ENCODE measurements at places on chromosomes 2 and 18.

DNA sequence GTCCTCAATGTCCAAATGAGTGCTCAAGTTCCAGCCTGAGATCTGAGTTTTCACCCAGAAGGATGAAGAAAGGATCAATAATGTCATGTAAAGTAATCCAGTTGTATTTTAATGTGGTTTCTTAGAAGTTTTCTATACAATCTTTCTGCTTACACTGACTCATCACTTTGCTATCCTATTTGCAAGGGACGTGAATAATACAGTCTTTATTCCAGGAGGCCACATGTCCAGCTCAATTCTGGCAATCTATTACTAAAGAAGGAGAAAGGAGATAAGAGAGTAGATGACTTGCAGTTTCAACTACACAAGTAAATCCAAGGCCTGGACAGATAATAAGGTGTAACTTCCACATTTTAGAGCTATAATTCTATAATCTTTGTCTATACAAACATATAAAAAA, 601.1 kb upstream of the SETBP1 start:
- DNase-seq, result peak; percentile 78

DNA sequence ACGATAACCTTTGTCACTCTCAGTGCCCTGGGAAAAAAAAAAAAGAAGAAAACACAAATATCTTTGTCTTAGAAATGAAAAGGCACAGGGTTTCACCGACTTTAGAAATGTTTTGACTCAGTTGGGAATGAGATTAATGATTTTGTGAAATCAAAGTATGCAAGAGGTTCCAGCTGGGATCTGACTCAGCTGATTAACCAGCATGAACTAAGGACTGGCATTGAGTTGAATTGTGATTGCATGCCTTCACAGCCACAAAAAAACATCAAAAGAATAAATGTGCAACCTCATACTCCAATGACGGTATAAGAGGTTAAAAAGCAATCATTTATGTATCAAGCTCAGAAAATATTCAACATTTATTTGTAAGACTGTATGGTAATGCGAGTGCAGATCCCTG, 566.6 kb upstream of the DSEL start:
- DNase-seq, result peak; percentile 5

DNA sequence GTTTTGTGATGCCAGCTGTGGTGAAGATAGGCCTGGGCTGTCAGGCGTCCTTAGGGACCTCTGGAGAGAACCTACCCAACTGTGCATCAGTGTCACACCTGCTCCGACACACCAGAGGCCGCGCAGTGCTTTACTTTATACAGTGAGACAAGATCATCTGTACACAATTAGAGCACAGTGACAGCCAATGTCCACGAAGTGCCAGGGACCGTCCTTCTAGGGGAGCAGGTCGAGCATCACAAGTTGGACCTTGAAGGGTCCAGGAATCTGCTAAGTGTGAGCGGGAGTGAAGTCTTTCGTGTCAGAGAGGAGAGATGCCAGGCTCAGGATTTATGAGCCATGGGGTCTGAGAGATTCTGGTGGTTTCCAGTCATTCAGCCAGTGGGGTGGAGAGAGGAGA, 104.2 kb downstream of the TMEM18 start:
- no peak for DNase-seq

- no peak for DNase-seq
Observed at GRCh38 chr18:45251236-45251635, 364.0 kb upstream of the SLC14A2 start.

GRCh38 chr2:237538001-237538720, 28.2 kb upstream of the PRLH start:
- DNase-seq, result no peak

- no peak for DNase-seq
Observed at GRCh38 chr2:191241418-191241817, 3.8 kb upstream of the MYO1B start.

- DNase-seq, result no peak
Observed at GRCh38 chr18:35842536-35842935, 129.9 kb upstream of the RMP24 start.

DNA sequence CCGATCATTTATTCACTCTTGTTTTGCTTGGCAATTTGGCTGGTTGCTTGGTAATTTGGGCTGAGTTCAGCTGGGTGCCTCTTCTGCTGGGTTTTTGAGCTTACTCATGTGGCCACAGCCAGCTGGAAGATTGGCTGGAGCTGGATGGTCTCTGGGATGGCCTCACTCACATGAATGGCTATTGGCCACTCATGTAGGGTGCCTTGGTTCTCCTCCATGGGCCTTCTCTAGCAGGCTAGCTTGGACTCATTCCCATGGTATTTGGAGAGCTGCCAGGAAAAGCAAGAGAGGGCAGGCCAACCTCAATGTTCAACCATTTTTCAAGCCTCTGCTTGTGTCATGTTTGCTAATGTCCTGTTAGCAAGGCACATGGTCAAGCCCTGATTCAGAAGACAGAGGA, 16.9 kb downstream of the ZAP70 start:
- peak; percentile 87 for DNase-seq

DNA sequence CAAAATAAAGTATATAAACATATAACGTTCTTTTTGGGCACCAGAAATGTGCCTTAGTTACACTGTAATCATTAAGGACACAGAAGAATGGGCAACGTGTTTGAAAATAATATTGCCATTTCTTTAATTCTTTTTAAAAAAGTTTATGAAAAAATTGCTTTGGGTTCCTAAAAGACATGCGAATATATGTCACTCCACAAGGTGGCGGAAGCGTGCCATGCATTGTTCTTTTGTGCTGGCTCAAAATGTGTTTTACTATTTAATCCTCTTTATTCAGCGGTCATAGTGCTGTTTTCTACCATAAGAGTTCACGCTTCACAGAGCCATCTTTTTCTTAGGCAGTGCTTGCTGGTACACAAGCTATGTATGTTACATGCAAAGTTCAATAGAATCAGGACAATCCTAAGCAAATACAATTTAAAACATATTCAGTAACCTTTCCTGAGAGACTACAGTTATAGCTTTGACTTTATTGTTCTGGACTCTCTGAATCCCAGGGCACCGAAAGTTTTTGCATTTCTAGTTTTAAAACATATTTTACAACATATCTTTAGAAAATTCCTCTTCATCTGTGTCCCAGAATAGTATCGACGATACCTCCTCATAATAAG, 147.8 kb upstream of the ERBB4 start:
- peak; percentile 68 for DNase-seq

GRCh38 chr2:132617989-132618388, 52.0 kb downstream of the LYPD1 start:
- no peak for DNase-seq

DNA sequence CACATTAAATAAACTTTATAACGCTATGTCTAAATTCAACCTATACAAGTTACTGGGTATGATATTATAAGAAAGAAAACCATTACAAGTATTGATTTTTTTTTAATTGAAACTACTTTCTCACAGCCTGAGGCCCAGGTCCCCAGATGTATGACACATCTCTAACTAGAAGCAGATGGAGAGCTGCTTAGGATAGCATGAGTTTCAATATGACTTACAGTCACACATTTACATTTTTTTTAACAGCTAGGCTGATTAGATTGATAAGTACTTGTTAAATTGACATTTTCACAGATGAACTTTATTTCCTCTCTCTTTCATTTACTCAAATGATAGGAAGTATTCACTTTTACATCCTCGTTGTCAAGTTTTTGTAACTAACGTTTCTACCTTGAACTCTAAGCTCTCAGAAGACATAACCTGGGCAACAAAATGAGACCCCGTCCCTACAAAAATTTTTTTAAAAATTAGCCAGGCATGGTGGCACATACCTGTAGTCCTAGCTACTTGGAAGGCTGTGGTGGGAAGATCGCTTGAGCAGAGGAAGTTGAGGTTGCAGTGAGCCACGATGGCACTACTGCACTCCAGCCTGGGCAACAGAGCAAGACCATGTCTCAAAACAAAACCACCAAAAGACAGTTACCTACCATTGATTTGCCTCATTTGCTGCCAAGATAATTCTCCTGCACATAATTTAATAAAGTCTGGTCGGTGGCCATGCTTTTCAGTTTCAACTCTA, 52.4 kb downstream of the STK39 start:
- DNase-seq, result no peak

DNA sequence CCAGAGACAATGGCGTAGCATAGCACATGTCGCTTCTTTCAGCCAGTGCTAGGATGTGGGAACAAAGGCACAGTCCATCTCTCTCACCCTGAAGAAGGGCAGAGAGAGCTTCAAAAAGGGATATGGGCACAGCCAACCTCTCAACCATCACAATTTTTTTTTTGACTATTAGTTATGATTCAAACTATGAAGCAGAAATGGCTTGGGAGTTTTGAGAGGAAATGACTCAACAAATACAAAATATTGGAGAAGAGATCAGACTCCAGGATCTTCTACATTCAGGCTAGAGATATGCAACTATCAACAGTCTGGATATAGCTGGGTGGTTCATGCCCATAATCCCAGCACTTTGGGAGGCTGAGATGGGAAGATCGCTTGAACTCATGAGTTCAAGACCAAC, 109.1 kb downstream of the MCFD2 start:
- DNase-seq, result no peak

DNA sequence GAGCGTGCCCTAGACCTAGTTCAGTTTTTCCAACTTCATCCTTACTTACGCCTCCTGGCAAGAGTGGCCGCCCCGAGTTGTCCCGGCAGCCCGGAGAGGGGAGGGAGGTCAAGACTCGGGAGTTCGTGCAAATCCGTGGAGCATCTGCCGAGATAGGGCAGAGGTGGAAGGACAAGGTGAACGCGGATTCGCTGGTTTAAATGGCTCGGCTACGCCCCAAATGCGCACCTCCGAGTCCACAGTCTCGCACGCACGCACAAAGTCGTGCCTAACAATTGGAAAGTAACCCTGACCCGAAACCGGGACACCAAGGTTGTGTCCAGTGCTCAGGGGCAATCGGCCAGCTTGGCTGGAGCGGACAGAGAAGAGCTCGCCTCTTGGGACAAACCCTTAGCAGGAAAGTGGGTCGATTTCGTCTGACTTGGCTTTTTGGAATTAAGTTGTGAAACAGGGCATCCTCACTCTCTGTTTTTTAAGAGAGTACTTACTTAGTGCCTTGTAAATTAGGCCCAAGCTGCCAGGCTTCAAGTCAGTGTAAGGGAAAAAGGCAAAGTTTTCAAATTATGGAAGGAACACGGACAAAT, 726 bp upstream of the SS18 start:
- peak; percentile 83 for DNase-seq

DNA sequence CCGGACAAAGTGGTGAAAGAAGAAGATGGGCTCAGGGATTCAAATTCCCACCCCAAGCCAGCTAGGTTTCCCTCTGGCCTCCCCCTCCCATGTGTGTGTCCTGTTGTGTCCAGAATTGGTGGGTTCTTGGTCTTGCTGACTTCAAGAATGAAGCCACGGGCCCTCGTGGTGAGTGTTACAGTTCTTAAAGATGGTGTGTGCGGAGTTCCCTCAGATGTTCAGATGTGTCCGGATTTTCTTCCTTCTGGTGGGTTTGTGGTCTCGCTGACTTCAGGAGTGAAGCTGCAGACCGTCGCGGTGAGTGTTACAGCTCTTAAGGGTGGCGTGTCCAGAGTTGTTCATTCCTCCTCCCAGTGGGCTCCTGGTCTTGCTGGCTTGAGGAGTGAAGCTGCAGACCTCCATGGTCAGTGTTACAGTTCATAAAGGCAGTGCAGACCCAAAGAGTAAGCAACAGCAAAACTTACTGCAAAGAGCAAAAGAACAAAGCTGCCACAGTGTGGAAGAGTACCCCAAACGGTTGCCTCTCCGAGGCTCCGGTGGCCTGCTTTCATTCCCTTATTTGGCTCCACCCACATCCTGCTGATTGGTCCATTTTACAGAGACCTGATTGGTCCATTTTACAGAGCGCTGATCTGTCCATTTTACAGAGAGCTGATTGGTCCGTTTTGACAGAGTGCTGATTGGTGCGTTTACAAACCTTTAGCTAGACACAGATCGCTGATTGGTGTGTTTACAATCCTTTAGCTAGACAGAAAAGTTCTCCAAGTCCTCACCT, 37.7 kb upstream of the KLF11 start:
- no peak for DNase-seq

- DNase-seq, result no peak
Observed at GRCh38 chr18:59623456-59624368, 73.5 kb downstream of the CCBE1 start.

DNA sequence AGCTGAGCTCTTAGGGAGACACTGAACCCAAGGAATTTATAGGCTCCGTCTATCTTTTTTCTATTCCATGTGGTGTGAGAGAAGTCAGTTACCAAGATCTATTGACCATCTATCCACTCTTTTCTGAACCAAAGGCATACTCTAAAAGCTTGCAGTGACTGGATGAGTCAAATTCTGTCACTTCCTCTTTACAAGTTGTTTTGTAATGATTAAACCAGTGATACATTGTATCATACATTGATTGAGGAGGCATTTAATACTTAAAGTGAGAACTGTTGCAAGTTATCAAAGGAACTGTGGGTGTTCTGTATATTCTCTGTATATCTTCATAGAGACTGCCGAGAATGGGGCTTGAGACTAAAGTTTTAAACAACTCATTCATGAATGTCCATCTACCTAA, 188.8 kb downstream of the CAMKMT start:
- DNase-seq, result peak; percentile 75

- peak; percentile 58 for DNase-seq
Observed at GRCh38 chr2:46010925-46011490, 286.2 kb upstream of the EPAS1 start.

GRCh38 chr2:180337136-180337535, 330.0 kb upstream of the CWC22 start:
- DNase-seq, result no peak

GRCh38 chr2:200466425-200467418, 43.1 kb downstream of the KCTD18 start:
- no peak for DNase-seq

DNA sequence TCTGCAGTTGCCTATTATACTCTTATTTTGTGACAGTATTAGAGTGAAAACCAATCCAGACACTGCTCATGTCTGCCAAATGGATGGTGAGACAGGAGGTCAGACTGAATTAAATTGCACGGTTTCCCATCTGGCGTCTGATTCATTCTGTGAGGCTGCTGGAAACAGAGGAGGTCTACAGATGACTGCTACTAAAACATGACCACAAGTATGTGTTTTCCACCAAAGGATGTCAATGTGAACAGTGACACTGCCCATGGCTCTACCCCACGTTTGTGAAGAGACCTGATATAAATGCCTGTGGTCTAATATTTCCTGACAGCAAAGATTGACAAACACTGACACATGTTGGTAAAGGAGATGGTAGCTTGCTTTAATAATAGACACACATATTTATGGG, 104.3 kb upstream of the ST6GAL2 start:
- peak; percentile 77 for DNase-seq
